NCI-H526 treated with DMSO at 0.1 percent for 48 hours (cell line): ENCODE measurements at places on chromosomes 3 and 15.

GRCh38 chr15:38012894-38013293 is 78.5 kb downstream of the TMCO5A start:
- no peak for DNase-seq

DNA sequence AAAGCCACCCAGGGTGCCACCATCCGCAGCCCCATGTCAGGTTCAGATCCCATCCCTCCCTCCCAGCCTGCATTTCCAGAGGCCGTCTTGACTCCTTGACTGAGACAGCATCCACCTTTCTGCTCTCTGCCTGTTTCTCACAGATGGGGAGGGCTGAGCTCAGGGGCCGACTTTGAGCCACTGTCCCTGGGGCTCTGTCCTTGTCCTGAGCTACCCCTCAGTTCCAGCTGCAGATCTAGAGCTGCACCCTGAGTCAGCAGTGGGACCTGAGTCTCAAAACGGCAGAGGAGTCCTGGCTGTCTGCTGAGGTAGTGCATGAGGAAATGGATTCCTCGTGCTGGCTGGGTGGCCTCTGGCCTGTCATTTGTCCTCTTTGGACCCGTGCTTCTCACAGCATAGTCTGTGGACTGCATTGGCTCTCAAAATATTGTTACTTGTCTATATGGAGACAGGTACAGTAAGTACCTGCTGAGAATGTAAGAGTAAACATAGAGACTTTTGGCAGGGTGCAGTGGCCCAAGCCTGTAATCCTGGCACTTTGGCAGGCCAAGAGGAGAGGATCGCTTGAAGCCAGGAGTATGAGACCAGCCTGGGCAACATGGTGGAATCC is 22.3 kb downstream of the RPLP1 start:
- DNase-seq, result no peak

- DNase-seq, result no peak
Measured at GRCh38 chr15:81097116-81097889, 36.8 kb upstream of the CFAP161 start.

DNA sequence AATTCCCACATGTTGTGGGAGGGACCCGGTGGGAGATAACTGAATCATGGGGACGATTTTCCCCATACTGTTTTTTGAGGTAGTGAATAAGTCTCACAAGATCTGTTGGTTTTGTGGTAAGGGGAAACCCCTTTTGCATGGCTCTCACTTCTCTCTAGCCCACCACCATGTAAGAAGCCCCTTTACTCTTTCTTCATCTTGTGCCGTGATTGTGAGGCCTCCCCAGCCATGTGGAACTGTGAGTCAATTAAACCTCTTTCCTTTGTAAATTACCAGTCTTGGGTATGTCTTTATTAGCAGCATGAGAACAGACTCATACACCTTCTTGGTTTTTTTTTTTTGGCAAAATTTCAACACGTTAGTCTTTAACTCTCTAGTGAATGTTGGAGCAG is 18.1 kb downstream of the ARL8B start:
- no peak for DNase-seq

DNA sequence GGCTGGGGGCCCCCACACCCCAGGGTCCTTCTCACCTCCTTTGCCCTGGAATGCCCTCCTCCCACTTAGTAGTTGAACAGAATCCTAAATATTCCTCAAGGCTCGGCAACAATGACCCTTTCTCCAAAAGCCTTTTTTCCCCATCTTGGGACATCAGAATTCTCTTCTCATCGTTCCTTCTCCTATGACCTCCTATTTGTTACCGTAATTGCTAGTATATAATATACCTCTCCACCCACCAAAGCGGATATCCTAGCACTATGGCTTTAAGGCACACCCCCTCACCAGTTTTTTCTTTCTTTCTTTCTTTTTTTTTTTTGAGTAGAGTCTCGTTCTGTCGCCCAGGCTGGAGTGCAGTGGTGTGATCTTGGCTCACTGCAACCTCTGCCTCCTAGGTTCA is 16.8 kb downstream of the HDAC11 start:
- no peak for DNase-seq

GRCh38 chr3:71987828-71988227 is 202.9 kb upstream of the PROK2 start:
- DNase-seq, result no peak
